ENCODE measurements at places on chromosomes 5 and 9. TPM values are rescaled to one million over a fixed set of nuclear protein-coding genes. Genes with fewer than 3 reads are reported as not detected.

OR2K2 gene
- total RNA-seq: not detected

GAPVD1 gene
- total RNA-seq: 74.3 TPM

SELENOP gene
- 0.40 TPM for total RNA-seq

F2RL1 gene
- total RNA-seq: 36.5 TPM

EQTN gene
- not detected for total RNA-seq

FAM114A2 gene
- 31.9 TPM for total RNA-seq

RNF183 gene
- total RNA-seq: not detected

OSMR gene
- total RNA-seq: 14.6 TPM

LCN6 gene
- not detected for total RNA-seq

PROB1 gene
- total RNA-seq: 2.5 TPM

GABBR2 gene
- 13.7 TPM for total RNA-seq

TAF11L10 gene
- not detected for total RNA-seq

OR4F3 gene
- not detected for total RNA-seq

IFNK gene
- not detected for total RNA-seq

ITGA1 gene
- total RNA-seq: 2.2 TPM

Data from pulmonary artery endothelial cell (primary cell).